CD8-positive, alpha-beta memory T cell (primary cell): ENCODE measurements at places on chromosomes 11 and 22.

DNA sequence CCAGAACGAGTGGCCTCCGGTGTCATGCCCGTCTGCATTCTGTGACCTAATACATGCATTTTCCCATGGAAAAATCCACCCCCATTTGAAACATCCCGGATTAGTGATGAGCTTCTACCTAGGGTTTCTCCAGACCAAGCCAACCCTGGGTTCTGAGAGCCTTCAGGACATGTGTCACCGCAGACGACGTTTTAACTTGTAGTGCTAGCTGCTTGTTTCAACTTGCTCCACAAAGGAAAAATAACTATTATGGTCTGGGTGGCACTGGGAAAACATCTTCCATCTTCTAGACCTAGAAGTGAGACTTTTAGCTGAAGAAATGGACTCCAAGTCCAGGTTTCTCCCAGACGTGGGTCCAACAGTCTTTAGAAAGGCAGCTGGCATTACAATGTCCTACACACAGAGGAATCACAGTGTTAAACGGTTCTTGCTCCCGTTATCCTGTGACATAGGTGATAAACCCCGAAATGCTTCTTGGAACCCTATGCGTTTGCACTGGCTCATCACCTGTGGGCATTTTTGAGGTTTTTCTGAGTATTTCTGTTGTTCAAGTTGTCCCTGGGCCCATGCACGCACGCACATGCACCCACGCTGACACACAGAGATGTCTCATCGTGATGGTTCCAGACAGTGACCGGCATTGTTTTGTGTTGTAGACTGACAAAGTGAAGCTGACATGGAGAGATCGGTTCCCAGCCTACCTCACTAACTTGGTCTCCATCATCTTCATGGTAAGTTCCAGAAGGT lies 46.6 kb upstream of the FADD start:
- H3K4me3 ChIP-seq: no peak overlapping the region
- H3K27me3 ChIP-seq: no peaks in the 10 kb centered on the region
- no peak for DNase-seq
- H3K36me3 ChIP-seq: no peaks in the 10 kb centered on the region
- H3K27ac ChIP-seq: no peak overlapping the region

GRCh38 chr11:25733777-25734176 lies 598.2 kb upstream of the ANO3 start:
- no peak overlapping the region for H3K27ac ChIP-seq
- H3K36me3 ChIP-seq: no peaks in the 10 kb centered on the region
- no peaks in the 10 kb centered on the region for H3K27me3 ChIP-seq
- no peaks in the 10 kb centered on the region for H3K4me1 ChIP-seq
- DNase-seq: no peak

DNA sequence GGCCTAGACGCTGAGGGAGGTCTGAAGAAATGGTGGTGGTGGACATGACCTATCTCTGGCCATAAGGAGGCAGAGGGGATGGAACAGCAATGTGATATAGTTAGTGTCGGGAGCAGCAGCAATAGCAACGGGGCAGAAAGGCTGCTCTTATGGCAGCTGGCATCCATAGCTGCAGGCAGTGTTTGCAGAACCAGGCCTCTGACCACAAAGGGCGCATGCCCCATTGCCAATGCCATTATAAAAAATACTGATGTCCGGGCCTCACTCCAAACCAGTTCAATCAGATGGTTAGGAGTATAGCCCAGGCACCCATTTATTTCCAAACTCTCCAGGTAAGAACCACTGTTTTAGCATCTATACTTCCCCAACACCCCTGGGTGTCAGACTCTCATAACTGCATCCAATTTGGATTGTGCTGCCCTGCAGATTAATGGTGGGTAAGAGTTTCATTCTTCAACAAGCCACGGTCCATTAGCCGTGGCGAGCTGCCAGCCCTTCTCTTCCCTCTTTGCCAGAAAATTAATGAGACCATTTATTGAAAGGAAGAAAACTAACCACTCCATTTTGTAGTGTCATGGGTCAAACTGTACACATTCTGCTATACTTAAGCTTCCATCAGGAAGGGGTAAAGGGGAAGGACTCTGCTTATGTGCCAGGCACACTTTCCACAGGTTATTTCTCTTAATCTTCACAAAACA lies 72.8 kb upstream of the SPON1 start:
- H3K4me3 ChIP-seq: no peak overlapping the region
- no peaks in the 10 kb centered on the region for H3K4me1 ChIP-seq
- no peak overlapping the region for H3K27ac ChIP-seq
- DNase-seq: no peak
- no peaks in the 10 kb centered on the region for H3K36me3 ChIP-seq

GRCh38 chr11:46229230-46229629 lies 48.2 kb upstream of the CREB3L1 start:
- no peaks in the 10 kb centered on the region for H3K4me1 ChIP-seq
- DNase-seq: no peak
- H3K4me3 ChIP-seq: no peak overlapping the region
- H3K27ac ChIP-seq: no peak overlapping the region
- no peaks in the 10 kb centered on the region for H3K36me3 ChIP-seq
- no peaks in the 10 kb centered on the region for H3K27me3 ChIP-seq

DNA sequence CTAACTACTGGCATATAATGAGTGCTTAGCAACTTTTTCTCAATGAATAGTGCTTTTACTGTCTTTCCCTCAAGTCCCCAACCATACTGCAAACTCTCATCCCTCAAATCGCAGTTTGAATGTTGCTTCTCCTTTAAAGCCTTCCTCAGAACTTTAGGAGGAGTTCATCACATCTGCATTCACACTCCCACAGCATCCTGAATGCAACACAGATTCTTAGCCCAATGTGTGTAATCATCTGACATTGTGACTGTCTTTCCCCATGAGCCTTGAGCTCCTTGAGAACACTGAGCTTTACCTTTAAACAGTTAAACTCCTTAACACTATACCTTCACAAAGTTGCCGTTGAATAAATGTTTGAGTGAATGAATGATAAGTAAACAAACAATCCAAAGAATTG lies 81.7 kb upstream of the FAM181B start:
- H3K27me3 ChIP-seq: no peaks in the 10 kb centered on the region
- H3K27ac ChIP-seq: no peak overlapping the region
- no peaks in the 10 kb centered on the region for H3K36me3 ChIP-seq
- no peaks in the 10 kb centered on the region for H3K4me1 ChIP-seq
- DNase-seq: no peak

DNA sequence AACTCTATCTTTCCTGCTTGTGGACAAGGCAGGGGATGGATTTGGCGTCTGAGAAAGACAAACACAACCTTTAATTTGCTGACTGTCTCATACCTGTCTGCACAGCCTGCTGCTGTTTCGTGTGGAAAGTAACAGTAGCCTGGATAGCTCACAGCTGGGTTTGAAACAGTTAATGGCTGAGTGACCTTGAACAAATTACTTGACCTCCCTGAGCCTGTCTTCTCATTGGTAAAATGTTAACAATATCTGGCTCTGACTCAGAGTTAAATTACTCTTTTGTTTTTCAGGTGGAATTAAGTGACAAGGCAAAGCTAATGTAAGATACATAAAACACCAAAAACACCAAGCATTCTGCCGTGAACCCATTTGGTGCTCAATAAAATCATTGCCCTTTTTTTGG lies 41.1 kb upstream of the ADA2 start:
- peaks cover 18% of the 10 kb centered on the region for H3K4me1 ChIP-seq
- H3K27ac ChIP-seq: no peak overlapping the region
- H3K36me3 ChIP-seq: no peaks in the 10 kb centered on the region
- H3K27me3 ChIP-seq: no peaks in the 10 kb centered on the region

GRCh38 chr11:1656061-1656441 lies 26.5 kb downstream of the KRTAP5-5 start:
- no peak overlapping the region for H3K4me3 ChIP-seq
- peaks cover 13% of the 10 kb centered on the region for H3K27me3 ChIP-seq
- no peak for DNase-seq
- no peak overlapping the region for H3K27ac ChIP-seq
- peaks cover 10% of the 10 kb centered on the region for H3K4me1 ChIP-seq

GRCh38 chr22:21961886-21962654 lies 9.4 kb upstream of the PPM1F start:
- H3K4me1 ChIP-seq: no peaks in the 10 kb centered on the region
- no peak overlapping the region for H3K27ac ChIP-seq
- no peak overlapping the region for H3K4me3 ChIP-seq
- peaks cover 38% of the 10 kb centered on the region for H3K36me3 ChIP-seq

- no peak overlapping the region for H3K4me3 ChIP-seq
- H3K4me1 ChIP-seq: no peaks in the 10 kb centered on the region
- no peak overlapping the region for H3K27ac ChIP-seq
- no peak for DNase-seq
- no peaks in the 10 kb centered on the region for H3K27me3 ChIP-seq
Measured at GRCh38 chr11:43250309-43250708, 61.5 kb upstream of the API5 start.

GRCh38 chr11:111119751-111120150 lies 125.8 kb upstream of the POU2AF2 start:
- no peaks in the 10 kb centered on the region for H3K27me3 ChIP-seq
- H3K4me3 ChIP-seq: no peak overlapping the region
- H3K36me3 ChIP-seq: no peaks in the 10 kb centered on the region
- no peak overlapping the region for H3K27ac ChIP-seq
- DNase-seq: no peak

DNA sequence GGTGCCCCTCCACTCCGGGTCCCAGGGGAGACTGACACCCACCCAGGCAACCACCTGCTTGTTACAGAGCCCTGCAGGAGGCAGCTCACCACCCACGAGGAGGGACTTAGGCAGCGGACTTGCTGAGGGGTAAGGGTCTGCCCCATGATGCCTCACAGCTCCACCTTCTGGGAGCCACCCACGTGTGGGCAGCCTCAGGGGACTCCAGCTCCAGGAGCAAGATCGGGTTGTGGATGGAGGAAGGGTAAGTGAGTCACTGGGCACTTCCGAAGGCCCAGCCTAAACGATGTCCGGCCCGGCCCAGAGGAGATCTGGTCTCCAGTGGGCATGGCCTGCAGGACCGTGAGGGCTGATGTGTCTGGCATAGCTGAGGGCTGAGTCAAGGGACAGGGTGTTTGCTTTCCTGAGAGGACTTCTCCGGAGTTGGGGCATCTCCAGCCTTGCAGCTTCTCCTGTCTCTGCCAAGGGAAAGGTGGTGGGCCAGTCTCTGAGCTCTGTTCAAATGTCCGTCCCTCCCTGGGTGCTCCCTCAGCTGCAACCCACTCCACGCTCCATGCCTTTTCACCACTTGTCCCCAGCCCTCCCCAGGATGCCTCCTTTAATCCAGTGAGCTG lies 32.3 kb upstream of the P2RY2 start:
- no peak overlapping the region for H3K4me3 ChIP-seq
- no peaks in the 10 kb centered on the region for H3K27me3 ChIP-seq
- peaks cover 3% of the 10 kb centered on the region for H3K4me1 ChIP-seq
- DNase-seq: no peak
- no peak overlapping the region for H3K27ac ChIP-seq

DNA sequence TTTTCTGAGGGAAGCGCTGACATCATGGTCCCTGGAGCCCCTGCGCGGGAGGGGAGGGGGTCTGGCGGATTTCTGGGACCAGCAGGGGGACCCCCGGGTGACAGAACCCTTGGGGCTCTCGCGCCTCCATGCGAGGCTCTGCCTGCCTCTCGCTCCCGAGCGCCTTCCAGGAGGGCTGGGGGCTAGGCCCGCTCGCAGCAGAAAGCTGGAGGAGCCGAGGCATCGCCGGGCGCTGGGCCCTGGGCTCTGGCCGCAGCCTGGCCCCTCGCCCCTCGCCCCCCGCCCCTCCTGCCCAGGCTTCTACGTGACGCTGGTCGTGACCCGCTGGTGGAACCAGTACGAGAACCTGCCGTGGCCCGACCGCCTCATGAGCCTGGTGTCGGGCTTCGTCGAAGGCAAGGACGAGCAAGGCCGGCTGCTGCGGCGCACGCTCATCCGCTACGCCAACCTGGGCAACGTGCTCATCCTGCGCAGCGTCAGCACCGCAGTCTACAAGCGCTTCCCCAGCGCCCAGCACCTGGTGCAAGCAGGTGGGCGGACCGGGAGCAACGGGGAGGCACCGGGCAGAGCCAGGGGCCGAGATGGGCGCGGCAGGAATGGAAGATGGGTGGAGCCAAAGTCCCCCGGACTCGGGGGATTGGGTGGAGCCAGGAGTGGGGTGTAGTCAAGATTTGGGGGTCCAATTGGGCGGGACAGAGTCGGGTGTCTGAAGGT lies 5.4 kb downstream of the BEST1 start:
- H3K4me3 ChIP-seq: no peak overlapping the region
- no peaks in the 10 kb centered on the region for H3K4me1 ChIP-seq
- no peak overlapping the region for H3K27ac ChIP-seq
- no peaks in the 10 kb centered on the region for H3K27me3 ChIP-seq

DNA sequence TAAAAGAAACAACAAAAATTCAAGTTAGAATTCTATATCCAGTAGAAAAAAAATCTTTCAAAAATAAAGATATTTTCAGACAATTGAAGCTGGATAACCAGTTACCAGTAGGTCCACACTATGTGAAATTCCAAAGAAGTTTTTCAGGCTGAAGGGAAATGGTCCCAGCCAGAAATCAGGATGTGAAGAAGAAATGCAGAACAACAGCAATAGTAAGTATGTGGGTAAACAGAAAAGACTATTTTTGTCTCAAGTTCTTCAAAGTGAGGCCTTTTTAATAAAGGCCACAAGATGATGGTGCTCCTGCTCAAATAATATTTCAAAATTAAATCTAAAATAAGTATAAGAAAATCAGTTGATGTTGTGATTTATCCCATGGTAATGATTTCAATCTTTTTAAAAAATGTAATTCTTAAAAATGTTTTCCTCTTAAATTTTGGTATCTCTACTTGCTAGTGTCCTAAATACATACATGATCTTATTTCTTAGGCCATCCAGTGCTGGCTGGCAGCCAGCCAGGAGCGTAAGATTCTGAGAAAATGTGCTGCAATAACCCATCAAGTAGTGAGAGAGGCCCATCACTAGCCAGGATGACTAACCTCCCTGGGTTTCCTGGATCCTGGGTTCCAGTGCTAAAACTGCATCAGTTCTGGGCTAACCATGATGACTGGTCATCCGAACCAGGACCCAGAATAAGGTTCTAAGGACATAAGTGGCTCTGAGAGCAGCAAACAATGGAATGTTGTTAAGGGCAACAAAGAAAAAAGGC lies 15.6 kb upstream of the UCP3 start:
- no peak overlapping the region for H3K27ac ChIP-seq
- H3K4me3 ChIP-seq: no peak overlapping the region
- H3K27me3 ChIP-seq: no peaks in the 10 kb centered on the region
- no peak for DNase-seq
- H3K36me3 ChIP-seq: no peaks in the 10 kb centered on the region

GRCh38 chr11:557328-558132 lies 3.0 kb downstream of the LMNTD2 start:
- H3K36me3 ChIP-seq: no peaks in the 10 kb centered on the region
- no peak overlapping the region for H3K27ac ChIP-seq
- H3K27me3 ChIP-seq: no peaks in the 10 kb centered on the region
- H3K4me1 ChIP-seq: peaks cover 29% of the 10 kb centered on the region
- DNase-seq: no peak
